ENCODE measurements at places on chromosomes 7 and 10.

- DNase-seq, result no peak
These were observed 8.4 kb upstream of the LYZL1 start for GRCh38 chr10:29280488-29280840.

DNA sequence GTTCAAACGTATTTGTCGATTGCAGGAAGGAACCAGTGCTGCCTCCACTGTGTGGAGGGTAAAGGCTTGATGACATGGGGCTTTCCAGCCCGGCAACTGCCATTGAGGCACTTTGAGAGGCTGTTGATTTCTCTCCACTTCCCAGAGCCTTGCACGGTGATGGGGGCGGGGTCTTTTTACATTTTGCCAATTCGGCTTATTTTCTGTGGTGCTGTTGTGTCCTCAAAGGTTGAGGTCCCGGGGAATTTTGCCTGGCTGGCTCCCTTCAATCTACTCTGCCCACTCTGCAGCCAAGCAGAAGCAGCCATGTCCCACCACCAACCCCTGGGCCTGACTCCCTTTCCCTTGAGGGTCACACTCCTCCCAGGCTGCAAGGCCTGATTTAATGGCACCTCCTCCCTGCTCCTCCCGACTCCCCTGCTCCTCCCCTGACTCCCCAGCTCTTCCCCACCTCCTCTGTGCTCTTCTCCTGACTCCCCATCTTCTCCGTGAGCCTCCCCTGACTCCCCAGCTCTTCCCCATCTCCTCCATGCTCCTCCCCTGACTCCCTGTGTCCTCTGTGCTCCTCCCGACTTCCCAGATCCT, 39.0 kb downstream of the OAT start:
- DNase-seq, result no peak

GRCh38 chr10:107118866-107119265, 45.6 kb downstream of the SORCS1 start:
- no peak for DNase-seq

DNA sequence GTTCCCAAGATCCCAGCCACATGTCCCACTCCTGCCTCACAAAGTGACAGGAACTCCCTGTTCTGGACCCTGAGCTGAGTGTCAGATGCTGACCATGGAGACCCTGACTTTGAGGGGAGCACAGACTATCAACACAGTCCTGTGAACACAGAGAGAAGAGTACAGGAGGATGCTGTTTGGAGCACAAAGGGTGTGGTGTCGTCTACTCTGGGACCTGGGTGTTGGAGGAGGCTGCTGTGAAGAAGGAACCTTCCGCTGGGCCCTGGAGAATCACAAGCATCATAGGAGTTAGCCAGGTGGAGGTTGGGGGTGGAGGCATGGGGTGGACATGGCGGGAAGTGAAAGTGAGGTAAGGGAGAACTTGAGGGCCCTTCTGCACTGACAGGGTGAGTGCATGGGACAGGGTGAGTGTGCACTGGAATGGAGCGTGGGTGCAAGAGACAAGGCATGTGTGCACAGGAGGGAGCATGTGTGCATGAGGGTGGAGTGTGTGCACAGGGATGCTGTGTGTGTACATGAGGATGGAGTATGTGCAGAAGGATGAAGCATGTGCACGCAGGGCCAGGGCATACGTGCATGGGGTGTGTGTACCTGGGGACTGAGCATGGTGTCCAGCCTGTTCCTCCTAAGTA, 70.7 kb upstream of the ANTXRL start:
- DNase-seq, result no peak

- no peak for DNase-seq
These were observed 122.2 kb downstream of the PRKAG2 start for GRCh38 chr7:151754688-151755130.

DNA sequence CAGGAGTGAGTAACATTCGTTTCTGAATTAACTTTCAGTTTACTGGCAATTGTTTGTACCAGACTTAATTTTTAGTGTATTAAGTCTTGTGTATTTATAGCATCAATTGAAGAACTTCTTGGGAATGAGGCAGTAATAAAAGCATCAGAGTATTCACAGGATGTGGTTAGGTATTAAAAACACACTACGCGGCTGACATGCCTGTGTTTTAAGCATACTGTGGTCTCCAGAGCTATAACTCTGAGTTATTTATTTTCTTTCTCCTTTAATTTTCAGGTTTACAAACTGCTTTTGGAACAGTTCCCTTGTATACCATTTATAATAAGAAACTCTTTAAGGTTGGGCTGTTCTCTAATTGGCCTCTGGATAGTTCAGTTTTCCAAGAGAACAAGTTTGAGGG, 626.1 kb upstream of the NRG3 start:
- no peak for DNase-seq

- no peak for DNase-seq
These were observed 2.9 kb downstream of the KLF6 start for GRCh38 chr10:3782146-3782450.

GRCh38 chr7:106372126-106372525, 87.3 kb upstream of the NAMPT start:
- DNase-seq, result no peak

GRCh38 chr10:70227548-70228320, 5.5 kb downstream of the PPA1 start:
- no peak for DNase-seq

DNA sequence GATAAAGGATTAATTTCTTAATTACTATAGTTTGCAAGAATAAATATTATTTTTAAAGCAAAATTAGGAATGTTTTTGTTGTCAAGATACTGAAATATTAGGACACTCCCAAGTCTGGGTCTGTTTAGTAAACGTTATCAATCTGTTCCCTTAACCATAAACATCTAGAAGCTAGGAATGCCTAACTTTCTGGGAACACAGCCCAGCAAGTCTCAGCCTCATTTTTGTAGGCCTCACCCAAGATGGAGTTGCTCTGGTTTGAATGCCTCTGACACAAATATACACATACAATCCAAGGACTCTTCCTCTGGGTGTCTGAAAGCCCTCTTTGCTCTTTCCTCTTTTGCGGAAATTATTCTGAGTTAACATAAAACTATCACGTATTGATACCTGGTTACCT, 487.4 kb upstream of the CELF2 start:
- no peak for DNase-seq

- no peak for DNase-seq
These were observed 10.4 kb upstream of the GET4 start for GRCh38 chr7:865921-866320.

GRCh38 chr10:127736222-127736914, 617 bp upstream of the FOXI2 start:
- DNase-seq, result no peak

DNA sequence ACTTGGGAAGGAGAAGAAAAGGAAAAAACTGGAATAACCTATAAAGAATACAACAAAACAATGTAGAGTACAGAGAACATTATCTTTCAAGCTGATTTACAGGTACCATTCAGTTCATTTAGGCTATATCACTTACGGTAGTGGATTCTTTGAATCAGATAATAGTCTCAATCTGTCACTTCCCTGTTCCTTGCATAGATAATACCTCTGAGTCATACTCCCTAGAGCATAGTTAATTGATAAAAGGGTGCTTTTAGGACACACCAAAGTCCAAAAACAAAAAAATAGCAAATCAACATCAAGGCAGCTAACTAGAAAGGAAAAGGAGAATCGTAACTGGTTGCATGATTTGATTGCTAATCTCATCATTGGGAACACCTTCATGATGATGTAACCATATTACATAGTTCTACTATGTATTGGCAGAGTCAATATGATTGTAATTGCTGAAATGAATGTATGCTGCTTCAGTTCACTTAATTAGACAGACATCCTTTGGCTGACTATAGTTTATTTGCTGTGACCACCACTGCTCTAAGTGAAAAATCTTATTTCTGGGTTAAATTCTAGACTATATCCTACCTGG, 844.4 kb downstream of the GATA3 start:
- no peak for DNase-seq

GRCh38 chr7:5553298-5553877, 129.8 kb upstream of the TNRC18 start:
- DNase-seq, result no peak

- no peak for DNase-seq
These were observed 641.2 kb upstream of the VSTM2A start for GRCh38 chr7:53900856-53901528.

- DNase-seq, result no peak
These were observed 4.9 kb downstream of the ZNF277 start for GRCh38 chr7:112211348-112211907.

GRCh38 chr7:111911166-111911961, 294.8 kb downstream of the DOCK4 start:
- no peak for DNase-seq

GRCh38 chr10:28774051-28774995, 97.0 kb downstream of the BAMBI start:
- DNase-seq, result no peak

DNA sequence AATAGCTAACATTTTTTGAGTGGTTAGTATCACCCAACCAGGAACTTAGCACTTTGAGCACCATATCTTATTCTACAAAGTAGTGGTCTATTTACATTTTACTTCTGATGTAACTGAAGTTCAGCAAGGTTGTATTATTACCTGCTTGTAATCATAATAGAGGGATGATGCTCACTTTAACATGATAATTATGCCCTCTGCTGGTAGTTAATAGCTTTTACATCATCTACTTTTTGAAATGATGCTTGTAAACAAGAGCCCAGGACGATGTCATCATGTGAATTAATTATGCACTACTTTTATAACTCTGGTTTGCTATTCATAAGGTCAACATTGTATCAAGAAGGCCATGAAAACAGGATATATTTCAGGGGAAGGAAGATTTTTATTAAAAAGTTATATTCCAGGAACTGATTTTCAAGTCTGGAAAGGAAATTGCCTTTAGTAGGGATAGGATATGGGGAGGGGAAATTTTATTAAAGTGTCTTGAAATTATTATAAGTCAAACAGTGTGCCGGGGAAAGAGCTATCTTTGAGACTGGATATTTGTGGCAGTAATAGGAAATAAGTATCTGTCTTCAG, 80.3 kb upstream of the SCIN start:
- DNase-seq, result no peak

GRCh38 chr10:10533437-10533836, 484.2 kb upstream of the CELF2 start:
- DNase-seq, result no peak

DNA sequence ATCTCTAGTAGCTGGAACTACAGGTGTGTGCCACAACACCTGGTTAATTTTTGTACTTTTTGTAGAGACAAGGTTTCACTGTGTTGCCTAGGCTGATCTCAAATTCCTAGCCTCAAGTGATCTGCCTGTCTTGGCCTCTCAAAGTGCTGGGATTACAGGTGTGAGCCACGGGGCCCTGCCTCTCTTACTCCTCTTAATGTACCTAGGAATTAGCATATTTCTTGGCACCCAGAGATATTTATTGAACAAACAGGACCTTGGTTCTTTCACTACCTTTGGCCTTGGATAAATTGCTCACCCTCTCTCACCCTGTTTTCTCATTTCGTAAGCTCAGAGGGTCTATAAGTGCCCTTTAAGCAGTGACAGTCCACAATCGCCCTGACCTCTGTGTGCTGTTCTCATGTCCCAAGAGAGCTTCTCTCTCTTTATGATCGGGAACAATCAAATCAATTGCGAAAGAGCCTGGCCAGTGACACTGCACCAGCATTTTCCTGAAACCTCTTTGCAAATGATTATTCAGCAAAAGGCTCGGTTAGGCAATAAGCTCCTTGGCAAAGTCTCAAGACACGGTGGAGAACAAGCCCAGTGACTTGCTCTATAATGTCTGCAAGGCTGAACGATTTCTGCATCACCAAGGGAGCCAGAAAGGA, 117.7 kb downstream of the APBB1IP start:
- no peak for DNase-seq

- DNase-seq, result no peak
These were observed 65.6 kb downstream of the HBP1 start for GRCh38 chr7:107234436-107234835.

DNA sequence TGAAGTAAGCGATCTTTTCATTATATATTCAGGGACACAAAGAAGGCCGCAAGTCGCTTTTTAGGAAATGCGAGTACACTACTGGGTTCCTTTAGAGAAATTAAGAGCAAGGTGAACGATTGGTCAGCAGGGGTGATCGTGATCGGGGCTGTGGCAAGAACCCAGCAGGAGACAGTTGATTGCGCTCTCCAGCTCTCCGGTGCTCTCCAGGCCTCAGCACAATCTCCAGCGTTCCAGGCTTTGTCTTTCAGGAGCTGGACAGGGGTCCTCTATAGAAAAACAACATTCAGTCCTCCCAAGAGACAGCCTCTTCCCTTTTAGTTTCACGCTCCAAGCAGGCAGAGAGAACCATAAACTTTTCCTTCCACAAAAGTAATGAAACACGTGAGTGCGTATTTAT, 170.5 kb upstream of the KLF6 start:
- no peak for DNase-seq

DNA sequence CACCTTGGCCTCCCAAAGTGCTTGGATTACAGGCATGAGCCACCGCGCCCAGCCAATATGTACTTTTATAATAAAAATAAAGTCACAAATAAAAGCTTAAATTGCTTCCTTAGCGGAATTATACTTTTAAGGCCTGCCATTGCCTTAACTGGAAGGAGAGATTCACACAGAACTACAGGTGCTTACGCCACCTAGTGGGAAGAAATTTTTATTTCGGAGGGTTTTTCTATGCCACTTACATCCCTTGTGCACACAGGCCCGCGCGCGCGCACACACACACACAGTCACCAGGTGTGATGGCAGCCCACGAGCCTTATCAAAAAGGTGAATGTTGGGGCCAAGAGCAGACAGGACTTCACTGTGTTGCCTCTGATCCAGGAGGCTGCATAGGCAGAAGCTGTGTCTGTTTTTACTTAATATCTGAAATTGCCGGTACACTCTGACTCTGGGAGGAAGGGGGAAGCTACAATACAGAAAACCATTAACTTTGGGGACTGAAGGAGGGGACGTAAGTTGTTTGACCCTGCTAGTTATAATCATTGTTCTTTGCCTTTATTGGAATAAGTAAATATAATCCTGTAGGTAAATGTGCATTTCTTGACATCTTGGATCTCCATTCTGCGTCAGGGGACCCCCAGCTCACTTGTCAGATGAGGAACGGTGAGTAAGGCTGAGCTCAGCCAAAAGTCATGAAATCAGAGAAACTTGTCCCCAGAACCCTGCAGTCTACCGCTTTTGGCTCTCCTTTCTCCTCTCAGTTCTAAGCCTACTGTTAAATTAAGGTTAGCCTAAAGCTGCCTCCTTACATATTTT, 87.1 kb downstream of the SLC16A9 start:
- DNase-seq, result peak; percentile 13

- DNase-seq, result no peak
These were observed 122.9 kb upstream of the GLI3 start for GRCh38 chr7:42359946-42360345.

DNA sequence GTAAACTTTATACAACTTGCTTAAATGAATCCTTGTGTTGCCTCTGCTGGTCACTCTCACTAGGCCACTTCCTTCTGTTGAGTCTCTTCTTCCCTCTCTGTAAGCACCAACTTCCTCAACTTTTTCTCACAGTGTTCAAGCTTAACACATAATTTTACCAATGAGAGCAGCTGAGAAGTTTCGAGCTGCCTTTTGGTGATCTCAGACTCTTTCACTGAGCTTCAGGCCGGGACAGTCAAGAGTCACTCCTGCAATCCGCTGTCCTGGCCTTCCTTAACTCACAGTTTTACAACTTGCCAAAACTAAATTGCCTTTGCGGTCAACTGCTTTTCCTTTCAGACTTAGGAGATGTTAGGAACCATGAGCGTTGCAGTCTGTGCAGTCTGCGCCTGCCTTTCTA, 47.4 kb downstream of the PRPF18 start:
- DNase-seq, result no peak

- DNase-seq, result no peak
These were observed 158.0 kb downstream of the CREB5 start for GRCh38 chr7:28570113-28570969.

GRCh38 chr7:150738591-150739001, 1.4 kb downstream of the GIMAP5 start:
- DNase-seq, result no peak

Data from activated CD4-positive, alpha-beta T cell treated with anti-CD3 and anti-CD28 coated beads, Interleukin-2, amount 50 U/mL, for 48 hours (primary cell).